Pancreas (tissue), 10 donors: ENCODE measurements at places on chromosomes 1 and 21.
A peak's percentile ranks its signal among the peaks of the same experiment; 100 is the strongest.

DNA sequence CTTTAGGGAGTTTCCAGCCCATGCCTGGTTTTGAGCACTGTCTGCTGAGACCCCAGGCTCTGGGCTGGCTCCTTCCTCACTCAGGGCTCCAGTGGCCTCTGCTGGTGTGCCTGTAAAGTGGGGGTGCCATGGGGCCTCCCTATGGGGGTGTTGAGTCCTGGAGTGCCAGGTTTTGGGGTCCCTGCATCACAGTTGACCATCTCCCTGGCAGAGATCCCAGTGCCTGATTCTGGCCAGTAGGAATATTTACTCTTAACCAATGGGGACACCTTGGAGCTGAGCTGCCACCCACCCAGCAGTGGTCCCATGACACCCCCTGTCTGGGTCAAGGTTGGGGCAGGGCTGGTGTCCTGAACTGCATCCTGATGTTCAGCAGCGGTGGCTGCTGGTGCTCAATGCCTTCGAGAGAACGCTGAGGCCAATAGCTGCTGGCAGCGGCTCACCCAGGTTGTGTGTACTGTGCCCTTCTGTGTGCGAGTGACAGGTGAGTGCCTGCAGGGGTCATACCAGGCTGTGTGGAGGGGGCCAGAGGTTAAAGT, 9.6 kb upstream of the ZNF669 start:
- DNase-seq, result no peak

GRCh38 chr1:9373619-9374018, 80.9 kb downstream of the SPSB1 start:
- no peak for DNase-seq

DNA sequence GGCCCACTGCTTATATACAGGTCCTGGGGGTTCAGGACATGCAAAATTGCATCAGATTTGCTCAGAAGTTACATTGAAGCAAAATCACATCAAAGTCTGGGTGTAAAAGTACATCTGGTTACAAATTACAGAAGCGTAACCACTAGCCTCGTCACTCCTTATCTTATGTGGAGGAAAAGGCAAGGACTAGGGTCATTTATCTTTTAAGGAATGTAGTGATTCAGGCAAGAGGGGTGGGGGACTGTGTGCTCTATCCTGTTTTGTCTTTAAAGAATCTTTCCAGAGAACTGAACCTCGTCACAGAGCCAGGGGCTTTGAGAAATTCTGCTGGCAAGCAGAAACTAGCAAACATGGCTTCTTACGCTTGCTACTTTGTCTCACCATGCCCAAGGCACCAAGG, 61.1 kb upstream of the RAB4A start:
- DNase-seq, result no peak

DNA sequence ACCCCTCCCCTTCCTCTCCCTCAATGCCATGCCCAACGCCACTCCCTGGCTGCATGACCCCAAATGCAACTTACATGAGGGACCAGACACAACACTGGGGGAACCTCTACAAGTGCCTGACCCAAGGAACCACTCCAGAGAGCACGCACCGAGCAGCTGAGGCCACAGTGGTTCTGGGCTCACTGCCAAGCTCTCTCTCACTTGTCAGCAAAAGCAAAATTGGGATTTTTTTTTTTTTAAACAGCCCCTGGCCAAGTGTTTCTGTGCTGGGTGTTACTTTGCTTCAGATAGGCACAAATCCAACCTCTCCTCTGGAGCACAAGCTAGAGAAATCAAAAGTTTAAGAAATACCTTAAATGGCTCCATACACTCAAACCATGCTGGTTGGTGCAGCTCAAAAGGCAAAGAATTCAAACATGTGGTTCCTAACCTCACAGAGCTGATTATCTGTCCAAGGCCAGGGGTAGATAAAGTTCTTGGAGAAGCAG, 363.0 kb downstream of the SETD4 start:
- peak; percentile 78 for DNase-seq

DNA sequence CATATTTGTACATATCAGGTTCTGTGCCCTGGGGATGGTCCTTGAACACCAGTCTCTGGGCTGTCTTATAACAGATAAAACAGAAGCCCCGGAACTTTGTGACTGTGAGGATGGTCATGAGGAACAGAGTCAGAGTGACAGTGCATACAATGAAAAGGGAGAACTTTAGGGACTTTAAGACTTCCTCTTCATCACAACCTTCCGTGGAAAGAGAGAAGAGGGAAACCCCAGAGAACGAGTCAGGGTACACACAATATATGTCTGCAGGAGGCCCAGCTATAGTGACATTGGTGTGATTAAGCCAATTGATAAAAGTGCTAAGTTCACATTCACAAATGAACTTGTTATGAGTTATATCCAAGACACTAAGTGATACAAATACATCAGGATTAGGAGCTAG, 32.1 kb downstream of the TLR5 start:
- DNase-seq, result no peak
